ENCODE measurements at places on chromosomes 6 and 20.

DNA sequence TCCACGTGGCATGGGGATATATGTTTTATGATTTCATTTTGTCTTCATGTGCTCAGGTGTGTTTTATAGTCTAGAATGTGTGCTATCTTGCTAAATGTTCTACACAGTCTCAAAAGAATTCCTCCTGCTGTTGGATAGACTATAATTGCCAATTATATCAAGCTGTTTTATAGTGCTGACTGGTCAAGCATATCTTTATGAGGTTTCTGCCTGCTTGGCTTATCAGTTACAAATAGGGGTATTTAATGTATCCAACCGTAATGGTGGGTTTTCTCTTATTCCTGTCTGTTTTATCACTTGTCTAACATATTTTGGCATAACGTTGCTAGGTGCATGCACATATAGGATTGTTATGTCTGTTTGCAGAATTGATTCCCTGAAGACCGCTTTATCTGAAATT is 201.3 kb downstream of the EYS start:
- no peak for DNase-seq

GRCh38 chr6:90038961-90039653 is 144.8 kb downstream of the GJA10 start:
- no peak for DNase-seq

GRCh38 chr20:59265298-59265697 is 35.1 kb upstream of the EDN3 start:
- DNase-seq, result no peak

DNA sequence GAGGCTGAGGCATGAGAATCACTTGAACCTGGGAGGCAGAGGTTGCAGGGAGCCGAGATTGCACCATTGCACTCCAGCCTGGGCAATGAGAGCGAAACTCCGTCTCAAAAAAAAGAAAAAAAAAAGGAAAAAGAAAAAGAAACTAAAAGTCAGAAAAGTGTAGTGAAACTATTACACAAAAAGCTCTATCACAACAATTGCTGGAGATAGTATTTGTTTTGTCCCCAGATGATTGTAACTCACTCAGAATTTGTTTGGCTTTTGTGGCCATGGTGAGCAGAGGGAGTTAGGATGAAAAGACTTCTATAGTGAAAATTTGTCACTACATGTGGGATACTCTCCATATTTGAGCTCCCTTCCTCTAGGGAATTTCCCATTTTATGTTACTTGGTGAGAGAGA is 5.2 kb upstream of the GOPC start:
- DNase-seq, result no peak

- no peak for DNase-seq
These were observed 7.7 kb upstream of the PTGIS start for GRCh38 chr20:49575551-49576060.

- DNase-seq, result no peak
These were observed 3.4 kb upstream of the KCNG1 start for GRCh38 chr20:51026269-51026668.

DNA sequence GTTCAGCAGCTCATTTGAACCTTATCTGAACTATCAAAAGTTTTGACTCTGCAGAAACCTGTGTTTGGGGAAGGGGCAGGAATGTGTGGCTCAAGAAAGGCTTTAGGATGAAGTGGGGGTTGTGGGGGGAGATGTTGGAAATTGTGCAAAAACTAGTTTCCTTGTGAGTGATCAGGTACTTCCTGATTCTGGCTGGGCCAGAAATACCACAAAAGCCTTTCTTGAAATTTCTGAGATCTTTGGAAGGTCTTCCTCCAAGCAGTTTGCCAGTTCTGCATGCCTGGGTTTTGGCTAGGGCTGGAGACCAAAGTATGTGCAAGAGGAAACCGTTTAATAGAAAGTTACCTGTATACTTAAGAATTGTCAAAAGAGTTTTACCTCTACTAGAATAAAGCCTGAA is 116.6 kb downstream of the BMP2 start:
- no peak for DNase-seq

Measured in D721Med (cell line).